ENCODE measurements at places on chromosomes 5 and 9.

DNA sequence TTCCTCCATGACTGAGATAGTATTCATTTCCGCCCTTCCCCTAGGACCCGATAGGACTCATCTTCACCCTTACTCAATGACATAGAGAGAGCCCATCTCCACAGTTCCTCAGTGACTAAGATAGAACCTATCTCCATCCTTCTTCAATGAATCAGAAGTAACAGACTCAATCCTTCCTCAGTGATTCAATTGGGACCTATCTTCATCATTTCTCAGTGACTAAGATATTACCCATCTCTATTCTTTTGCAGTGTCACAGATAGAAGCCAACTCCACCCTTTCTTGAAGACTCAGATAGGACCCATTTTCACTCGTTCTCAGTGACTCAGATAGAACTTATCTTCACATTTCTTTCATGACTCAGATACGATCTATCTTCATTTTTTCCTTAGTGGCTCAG lies 164.6 kb downstream of the FBXO4 start:
- no peak for DNase-seq

DNA sequence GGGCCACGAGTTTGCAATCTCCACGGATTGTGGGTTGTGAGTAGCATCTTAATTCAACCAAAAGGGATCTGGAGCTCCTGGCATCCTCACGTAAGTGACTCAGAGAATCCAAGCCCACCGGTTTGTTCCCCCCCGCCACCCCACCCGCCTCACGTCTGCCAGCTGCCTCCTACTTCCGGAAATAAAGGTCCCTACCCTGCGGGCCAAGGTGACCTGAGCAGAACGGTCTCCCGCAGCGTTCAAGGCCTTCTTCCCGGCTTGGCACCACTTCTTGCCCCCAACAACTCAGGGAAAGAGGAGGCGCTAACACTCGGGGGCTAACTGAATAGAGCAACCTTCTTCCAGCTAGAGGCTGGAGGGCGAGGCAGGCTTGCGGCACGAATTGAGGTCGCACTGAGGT lies 8.8 kb upstream of the GPRIN1 start:
- DNase-seq = no peak

DNA sequence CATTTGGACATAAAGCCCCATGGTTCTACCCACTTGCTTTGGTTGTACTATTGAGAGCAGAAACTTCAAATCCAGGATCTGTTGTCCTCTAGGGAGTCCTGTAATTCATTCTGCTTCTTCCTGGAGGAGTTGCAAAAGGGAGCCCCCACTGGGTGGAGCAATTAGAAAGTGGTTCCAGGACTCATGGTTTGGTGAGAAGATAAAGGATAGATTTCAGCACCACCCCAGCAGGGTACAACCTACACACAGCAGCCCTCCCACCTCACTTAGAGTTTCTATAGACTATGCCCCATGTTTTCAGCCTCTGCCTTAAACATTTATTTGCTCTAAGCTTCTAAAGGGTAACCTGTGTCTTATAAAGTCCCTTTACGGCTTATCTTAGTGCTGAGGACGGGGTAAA lies 112.6 kb upstream of the ARRDC3 start:
- no peak for DNase-seq

GRCh38 chr5:138463419-138464007 lies 1.8 kb upstream of the EGR1 start:
- DNase-seq = no peak

DNA sequence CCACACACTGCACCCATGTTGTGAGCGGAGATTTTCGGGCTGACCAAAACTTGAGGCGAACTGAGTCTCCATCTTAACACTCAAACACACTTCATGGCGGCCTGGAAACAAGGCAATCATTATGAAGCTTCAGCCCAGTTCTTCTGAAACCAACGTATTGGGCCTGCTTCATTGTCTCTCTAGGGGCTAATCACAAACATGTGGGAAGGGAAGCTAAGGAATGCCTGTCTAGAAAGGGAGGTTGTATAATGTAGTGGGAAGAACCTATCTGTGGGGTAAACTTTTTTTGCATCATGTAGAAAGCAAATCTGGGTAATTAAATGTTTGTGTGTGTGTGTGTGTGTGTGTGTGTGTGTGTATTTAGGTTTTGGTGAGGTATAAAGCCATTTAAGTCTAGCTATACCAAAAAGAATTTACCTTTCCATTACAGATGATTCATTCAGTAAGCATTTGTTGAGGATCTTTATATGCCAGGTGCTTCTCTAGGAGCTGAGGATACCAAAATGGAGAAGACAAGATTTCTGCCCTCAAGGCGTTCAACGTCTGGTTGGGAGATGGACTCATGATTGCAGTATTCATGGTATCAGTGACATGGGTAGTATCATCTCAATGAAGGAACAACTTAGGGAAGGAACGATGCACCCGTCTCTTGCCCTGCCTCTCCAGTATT lies 29.4 kb downstream of the SLC1A3 start:
- no peak for DNase-seq

- DNase-seq = no peak
These were observed 886.9 kb upstream of the DMAC1 start for GRCh38 chr9:8686516-8686915.

DNA sequence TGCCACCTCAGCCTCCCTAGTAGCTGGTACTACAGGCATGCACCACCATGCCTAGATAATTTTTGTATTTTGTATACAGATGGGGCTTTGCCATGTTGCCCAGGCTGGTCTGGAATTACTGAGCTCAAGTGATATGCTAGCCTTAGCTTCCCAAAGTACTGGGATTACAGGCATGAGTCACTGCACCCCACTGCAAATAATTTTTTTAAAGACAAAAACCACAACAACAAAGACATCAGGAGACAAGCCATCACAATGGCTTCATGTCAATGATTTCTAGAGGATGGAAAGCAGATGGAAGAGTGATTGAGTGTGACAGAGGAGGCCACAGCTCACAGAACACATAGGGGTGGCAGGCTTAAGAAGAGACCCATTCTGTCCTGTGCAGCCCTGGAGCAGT lies 97.9 kb upstream of the PCSK1 start:
- no peak for DNase-seq

DNA sequence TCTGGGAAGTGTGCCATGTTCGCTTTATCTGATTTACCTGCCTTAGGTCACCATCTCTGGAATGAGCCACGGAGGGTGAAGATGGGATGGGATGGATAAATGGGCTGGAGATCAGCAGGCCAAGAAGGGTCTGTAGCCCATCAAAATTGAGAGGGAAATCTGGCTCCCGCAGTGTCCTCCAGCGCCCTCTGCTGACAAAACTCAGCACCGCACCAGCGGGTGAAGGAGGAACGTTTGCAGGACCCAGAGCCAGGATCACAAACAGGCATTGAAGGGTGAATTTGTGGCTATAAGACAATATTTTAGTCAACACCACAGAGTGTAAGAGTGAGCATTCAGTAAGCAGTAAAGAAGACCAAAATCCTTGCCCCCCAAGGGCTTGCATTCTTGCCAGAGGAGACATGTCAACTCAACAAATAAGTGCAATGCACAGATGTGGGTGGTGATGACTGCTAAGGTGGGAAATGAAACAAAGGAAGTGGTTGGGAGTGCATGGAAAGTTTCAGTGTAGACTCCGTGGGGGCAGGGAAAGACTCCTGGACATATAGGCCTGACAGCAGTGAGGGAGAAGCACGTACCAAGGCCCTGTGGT lies 124.4 kb downstream of the TENT4A start:
- no peak for DNase-seq

Data from activated T-helper 9 cell treated with anti-CD3 and anti-CD28 coated beads, Interleukin-2, amount 50 U/mL, for 16 hours (primary cell).